Activated T-helper 1 cell treated with Interleukin-2 at 50 U/mL for 16 hours (primary cell): ENCODE measurements at places on chromosomes 1 and 21.

DNA sequence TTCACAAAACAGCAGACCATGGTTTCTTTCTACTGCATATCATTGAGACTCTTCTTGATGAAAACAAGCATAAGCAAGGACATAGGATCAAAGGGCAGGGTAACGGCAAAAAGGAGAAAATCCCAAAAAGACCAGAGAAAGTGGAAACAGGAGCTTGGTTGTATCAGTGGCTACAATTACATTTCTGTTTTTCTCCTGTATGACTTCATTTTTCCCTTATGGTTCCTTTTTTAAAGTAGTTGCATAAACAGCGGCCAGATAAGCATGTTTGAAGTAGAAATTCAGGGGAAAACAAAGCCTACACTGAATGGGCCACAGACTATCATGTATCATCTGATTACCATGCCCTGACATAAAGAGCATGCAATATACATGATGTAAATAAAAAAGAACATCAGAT is 4.6 kb downstream of the EGLN1 start:
- DNase-seq: no peak

DNA sequence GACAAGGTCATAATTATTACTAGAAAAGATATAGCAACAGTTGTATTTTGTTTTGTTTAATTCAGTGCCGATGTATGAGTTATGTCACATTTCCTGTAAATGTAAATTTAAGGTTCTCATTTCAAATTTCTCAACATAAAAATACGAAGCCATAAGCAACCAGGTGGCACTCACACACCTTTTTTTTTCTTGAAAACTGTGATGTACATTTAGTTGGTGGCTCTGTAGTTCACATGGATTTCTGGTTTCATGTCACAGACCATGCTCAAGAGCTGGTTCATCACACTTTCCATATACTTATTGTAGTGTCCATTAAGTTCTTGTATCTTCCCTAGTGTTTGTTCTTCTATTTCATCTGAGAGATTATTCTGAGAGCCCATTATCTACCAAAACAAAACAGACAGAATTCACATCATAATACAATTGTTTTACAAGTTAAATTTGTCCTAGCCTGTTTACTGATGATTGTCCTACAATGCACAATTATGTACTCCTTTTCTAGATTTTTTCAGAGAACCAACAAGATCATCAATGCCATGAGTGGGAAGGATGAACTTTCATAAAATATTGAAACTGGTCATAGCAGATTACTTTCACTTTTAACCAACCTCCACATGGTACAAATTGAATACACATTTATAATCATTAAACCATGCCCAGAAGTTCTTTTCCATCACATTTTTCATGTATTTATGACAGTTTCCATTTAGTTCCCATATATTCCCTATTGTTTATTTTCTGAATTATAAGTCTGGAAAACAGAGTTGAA is 17.1 kb downstream of the ATP6V1G3 start:
- DNase-seq: no peak

- no peak for DNase-seq
Observed at GRCh38 chr1:14907416-14907815, 246.1 kb upstream of the TMEM51 start.

GRCh38 chr1:30763651-30764248 is 6.2 kb upstream of the LAPTM5 start:
- no peak for DNase-seq

GRCh38 chr1:219806642-219807041 is 121.7 kb downstream of the SLC30A10 start:
- no peak for DNase-seq

DNA sequence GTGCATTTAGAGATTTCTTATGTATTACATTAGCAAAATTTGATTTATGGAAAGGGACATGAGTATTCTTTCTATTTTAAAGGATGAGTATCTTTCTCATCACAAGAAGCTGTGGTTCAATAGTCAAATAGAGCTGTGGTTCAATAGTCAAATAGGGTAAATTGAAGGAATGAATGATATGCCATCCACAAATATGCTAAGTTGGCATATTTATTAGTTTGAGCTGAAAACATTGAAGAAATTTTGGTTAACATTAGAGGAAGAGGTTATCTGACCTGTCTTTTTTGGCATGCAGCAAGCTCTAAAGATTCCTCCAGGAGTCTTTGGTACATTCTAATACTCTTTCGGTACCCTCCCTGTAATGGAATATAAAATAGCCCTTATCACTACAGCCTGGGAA is 4.8 kb downstream of the OR2L8 start:
- DNase-seq: no peak

DNA sequence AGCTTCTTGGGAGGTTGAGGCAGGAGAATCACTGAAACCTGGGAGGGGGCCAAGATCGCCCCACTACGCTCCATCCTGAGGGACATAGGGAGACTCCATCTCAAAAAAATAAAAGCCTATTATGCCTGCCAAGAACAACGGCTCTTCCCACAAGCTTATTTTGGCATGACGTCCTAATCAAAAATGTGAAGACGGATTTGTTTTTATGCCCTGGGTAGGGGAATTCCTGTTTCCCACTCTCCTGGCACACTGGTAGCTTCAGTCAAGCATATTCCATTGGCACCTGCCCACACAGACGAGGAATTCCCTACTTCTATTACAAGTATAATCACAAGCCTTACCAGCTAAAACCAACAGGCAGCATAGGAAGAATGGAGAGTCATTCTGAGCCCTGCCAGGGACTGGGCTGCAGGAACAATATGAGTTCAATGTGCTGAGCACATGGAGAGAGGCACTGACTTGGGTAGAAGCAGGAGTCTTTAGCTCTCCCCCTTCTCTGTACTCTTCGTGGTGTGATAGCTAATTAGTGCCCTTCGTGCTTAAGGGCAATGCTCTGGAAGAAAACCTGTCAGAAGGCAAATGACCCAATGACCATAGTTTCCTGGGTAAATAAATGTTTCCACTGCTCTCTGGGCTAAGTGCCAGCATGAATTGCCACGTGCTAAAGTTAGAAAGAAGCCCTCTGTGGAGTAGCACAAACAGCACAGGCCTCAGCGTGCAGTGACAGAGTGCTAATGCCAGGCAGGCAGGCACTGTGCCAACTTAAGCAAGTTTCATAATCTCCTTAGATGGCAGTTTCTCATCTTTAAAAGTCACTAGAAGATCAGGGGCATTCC is 16.8 kb downstream of the TNFSF4 start:
- no peak for DNase-seq

- DNase-seq: no peak
Observed at GRCh38 chr21:18174370-18174769, 70.3 kb upstream of the CHODL start.

DNA sequence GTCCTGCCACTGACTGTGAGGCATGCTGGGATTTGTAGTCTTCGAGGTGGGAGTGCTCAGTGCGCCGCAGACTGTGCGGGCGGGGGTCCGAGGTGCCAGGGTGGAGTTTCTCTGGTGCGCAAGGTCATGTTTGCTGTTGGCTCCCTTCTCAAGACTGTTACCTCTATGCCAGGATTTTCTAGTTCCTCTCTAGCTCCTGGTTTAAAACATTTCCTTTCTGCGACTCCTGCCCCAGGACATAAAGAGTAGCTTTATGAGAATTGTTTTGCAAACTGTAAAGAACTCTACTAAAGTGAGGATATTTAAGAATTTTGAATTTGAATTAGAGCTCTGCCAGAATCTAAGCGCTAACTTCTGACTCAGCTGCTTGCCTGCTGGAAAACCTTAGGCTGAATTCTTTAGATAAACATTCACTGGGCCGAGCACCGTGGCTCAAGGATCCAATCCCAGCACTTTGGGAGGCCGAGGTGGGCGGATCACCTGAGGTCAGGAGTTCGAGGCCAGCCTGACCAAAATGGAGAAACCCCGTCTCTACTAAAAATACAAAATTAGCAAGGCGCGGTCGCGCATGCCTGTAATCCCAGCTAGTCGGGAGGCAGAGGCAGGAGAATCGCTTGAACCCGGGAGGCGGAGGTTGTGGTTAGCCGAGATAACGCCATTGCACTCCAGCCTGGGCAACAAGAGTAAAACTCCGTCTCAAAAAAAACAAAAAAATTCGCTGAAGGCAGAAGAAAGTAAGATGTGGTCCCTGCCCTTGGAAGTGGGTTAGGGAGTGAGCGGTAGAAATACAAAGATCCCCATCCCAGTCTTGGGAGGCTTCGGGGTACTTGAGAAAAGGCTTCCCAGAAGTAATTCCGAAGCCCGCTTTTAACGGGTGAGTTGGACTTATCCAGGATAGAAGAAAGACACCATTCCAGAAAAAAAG is 992 bp upstream of the USP48 start:
- DNase-seq: no peak

GRCh38 chr1:169109561-169110134 is 3.2 kb downstream of the ATP1B1 start:
- DNase-seq: no peak

- no peak for DNase-seq
Observed at GRCh38 chr1:221448585-221449175, 293.2 kb downstream of the DUSP10 start.

- peak; percentile 4 for DNase-seq
Observed at GRCh38 chr21:39715804-39716397, 29.1 kb upstream of the IGSF5 start.

GRCh38 chr1:245997471-245998258 is 509.4 kb downstream of the SMYD3 start:
- DNase-seq: no peak

DNA sequence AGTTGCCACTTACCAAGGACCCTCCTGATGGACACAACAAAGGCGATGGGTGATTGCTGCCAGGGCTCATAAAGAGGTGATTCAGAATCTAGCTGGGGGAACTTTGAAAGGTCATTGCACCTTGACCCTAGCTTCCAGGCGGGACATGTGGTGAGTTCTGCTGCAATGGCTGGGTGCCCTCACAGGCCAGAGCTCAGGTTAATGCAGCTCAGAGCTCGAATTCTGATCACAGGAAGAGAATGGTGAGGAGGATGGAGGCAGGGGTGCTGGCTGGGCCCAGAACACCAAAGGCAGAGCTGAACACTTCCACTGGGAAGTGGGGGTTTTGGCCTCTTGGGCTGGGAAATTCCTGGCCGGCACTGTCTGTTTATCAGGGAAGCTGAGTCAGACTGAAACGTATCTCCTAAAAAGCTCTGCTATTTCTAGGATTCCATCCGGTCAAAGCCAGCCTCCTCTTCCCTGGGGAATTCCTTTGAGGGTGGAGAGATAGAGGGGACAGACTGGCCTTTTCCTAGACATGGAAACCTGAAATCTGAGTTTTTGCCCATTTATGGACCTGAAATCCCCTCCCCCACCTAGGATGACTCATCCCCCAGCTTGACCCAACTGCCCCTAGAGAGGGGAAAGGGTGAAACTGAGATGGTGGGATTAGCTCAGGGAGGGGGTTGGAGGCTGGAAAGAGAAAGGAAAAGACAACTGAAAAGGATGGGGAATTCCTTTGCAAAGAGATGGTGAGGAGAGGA is 27.2 kb downstream of the NUAK2 start:
- no peak for DNase-seq

GRCh38 chr21:31253684-31254083 is 90.4 kb downstream of the TIAM1 start:
- DNase-seq: no peak

DNA sequence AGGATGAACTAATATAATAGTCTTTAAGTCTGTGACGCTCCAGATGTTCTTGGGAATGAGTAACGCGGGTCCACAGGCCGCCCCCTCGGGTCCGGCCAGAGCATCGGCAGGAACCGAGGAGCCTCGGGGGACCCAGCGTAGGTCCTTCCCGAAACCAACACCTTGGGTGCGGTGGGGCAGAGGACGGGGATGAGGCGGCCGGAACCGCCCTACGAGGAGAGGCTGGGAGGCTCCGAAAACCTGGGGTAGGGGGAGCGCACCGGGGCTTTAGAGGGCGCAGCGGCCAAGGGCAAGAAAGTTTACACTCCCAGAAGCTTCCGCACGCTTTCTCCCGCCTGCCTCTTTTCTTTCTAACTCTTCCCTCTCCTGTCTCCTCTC is 7.1 kb downstream of the DMRTA2 start:
- DNase-seq: no peak

GRCh38 chr1:64235181-64235580 is 31.8 kb downstream of the UBE2U start:
- no peak for DNase-seq

GRCh38 chr1:55192093-55192492 is 23.1 kb downstream of the USP24 start:
- no peak for DNase-seq

GRCh38 chr1:227888404-227889046 is 59.2 kb downstream of the WNT9A start:
- no peak for DNase-seq
